ENCODE measurements at places on chromosomes 4 and X. TPM values are rescaled to one million over a fixed set of nuclear protein-coding genes. Genes with fewer than 3 reads are reported as not detected.

MSX1 gene
- 14.4 TPM for total RNA-seq

PAGE4 gene
- not detected for total RNA-seq

NAP1L2 gene
- total RNA-seq: 3.1 TPM

KCND1 gene
- total RNA-seq: 1.9 TPM

MRFAP1L1 gene
- 70.0 TPM for total RNA-seq

DCLK2 gene
- 16.2 TPM for total RNA-seq

GRXCR1 gene
- not detected for total RNA-seq

ADH4 gene
- not detected for total RNA-seq

MANBA gene
- total RNA-seq: 56.6 TPM

GLOD5 gene
- not detected for total RNA-seq

LRAT gene
- total RNA-seq: 0.15 TPM

MAB21L2 gene
- 0.66 TPM for total RNA-seq

PROM1 gene
- total RNA-seq: not detected

PRKG2 gene
- 23.3 TPM for total RNA-seq

KIT gene
- total RNA-seq: 0.83 TPM

ADH6 gene
- total RNA-seq: not detected

ARMCX6 gene
- 34.6 TPM for total RNA-seq

NR3C2 gene
- total RNA-seq: 4.8 TPM

POU3F4 gene
- total RNA-seq: not detected

CCDC110 gene
- total RNA-seq: 2.5 TPM

OTC gene
- total RNA-seq: not detected

CLIC2 gene
- 29.8 TPM for total RNA-seq

PNCK gene
- 1.2 TPM for total RNA-seq

KLHL34 gene
- total RNA-seq: under 0.01 TPM

EGFL6 gene
- total RNA-seq: not detected

PDGFRA gene
- total RNA-seq: 432 TPM

FATE1 gene
- not detected for total RNA-seq

NMU gene
- not detected for total RNA-seq

CT45A2 gene
- not detected for total RNA-seq

GPRASP3 gene
- 8.7 TPM for total RNA-seq

CENPVL3 gene
- not detected for total RNA-seq

WDR17 gene
- total RNA-seq: 3.3 TPM

SERPINA7 gene
- total RNA-seq: not detected

SHROOM2 gene
- under 0.01 TPM for total RNA-seq

MAGEA9B gene
- not detected for total RNA-seq

SCRG1 gene
- total RNA-seq: 0.29 TPM

FGD1 gene
- 9.3 TPM for total RNA-seq

TCEAL7 gene
- total RNA-seq: 43.7 TPM

RNF212 gene
- total RNA-seq: 4.6 TPM

SH3RF1 gene
- total RNA-seq: 18.7 TPM

DSPP gene
- not detected for total RNA-seq

LIN54 gene
- 20.2 TPM for total RNA-seq

SUPT20HL1 gene
- 0.17 TPM for total RNA-seq

PPEF2 gene
- not detected for total RNA-seq

RBM10 gene
- 56.7 TPM for total RNA-seq

SPACA5 gene
- total RNA-seq: not detected

GPM6B gene
- total RNA-seq: 5.3 TPM

TLR3 gene
- 7.8 TPM for total RNA-seq

SPANXA2 gene
- not detected for total RNA-seq

Measured in smooth muscle cell of trachea (primary cell).